ENCODE measurements at places on chromosomes 5 and 9.

- no peak for DNase-seq
Measured at GRCh38 chr5:28463728-28464127, 1425.3 kb upstream of the CDH9 start.

DNA sequence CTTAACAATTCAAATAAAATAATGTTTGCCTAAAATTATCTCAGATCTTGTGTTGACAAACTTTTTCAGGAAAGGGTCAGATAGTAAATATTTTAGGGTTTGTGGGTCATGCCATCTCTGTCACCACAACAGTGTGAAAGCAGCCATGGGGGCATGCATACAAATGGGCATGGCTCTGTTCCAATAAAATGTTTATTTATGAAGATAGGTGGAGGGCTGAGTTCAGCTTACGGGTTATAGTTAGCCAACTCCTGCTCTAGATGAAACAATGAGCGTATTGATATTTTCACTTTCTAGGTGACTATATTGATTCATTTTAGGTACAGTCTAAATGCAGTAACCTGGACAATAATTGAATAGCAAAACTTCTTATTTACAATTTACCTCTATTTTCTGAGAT, 533.8 kb upstream of the CLINT1 start:
- no peak for DNase-seq

DNA sequence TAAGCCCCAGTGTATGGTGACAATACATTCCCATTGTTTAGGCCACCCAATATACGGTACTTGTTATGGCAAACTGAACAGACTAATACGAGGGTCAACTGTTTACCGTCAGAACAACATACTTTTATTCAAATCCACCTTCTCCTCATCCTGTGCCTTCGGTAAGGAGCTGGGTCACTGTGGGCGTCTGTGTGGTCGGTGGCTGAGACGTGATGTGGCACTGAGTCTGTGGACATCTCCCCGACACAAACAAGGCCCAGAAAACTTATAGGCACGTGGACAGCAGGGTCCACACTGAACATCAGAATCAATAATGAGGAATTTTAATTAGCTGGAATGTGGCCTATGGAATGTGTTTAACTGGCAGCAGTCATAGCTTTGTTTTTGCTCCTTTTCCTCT, 154.3 kb upstream of the IRX2 start:
- DNase-seq, result no peak

- DNase-seq, result no peak
Measured at GRCh38 chr9:132026932-132027585, 52.6 kb downstream of the MED27 start.

DNA sequence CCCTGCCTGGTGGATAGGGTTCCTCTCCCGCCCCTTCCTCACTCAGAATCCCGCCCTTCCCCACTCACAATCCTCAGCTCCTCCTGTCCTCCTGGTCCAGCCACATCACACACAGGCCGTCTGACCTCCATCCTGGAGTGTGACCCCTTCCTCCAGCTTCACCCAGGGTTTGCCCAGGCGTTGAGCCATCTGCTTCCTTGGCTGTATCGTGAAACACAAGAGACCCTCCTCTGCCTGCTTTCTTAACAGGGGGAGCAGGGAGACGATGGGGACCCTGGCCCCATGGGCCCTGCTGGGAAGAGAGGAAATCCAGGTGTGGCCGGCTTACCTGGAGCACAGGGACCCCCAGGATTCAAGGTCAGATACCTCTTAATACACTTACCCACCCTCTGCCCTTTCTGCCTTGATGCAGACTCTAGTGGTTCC, 32.3 kb upstream of the ORM1 start:
- no peak for DNase-seq

- DNase-seq, result peak; percentile 97
Measured at GRCh38 chr5:176994460-176995121, 12.0 kb downstream of the UIMC1 start.

GRCh38 chr9:88388886-88389605, 802 bp downstream of the SPIN1 start:
- DNase-seq, result peak; percentile 72

DNA sequence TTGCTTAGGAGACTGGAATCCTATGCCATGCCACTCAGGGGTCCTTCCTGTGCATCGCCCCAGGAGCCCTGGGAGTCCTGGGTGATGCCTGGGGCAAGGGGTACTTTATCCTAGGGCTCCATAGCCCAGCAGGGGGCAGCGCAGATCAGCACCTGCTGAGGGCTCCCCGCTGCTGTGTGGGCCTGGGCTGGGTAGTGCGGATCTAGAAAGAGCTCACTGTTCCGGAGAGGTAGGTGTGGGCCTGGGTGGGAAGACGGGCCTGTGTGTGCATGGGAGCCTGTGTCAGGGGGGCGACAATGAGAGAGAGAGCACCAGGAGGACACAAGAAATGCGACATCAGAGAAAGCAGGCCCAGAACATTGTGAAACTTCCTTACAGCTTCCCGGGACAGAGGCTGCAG, 11.4 kb upstream of the DAB2IP start:
- DNase-seq, result peak; percentile 11

- DNase-seq, result no peak
Measured at GRCh38 chr9:35598866-35599590, 6.0 kb upstream of the TESK1 start.

DNA sequence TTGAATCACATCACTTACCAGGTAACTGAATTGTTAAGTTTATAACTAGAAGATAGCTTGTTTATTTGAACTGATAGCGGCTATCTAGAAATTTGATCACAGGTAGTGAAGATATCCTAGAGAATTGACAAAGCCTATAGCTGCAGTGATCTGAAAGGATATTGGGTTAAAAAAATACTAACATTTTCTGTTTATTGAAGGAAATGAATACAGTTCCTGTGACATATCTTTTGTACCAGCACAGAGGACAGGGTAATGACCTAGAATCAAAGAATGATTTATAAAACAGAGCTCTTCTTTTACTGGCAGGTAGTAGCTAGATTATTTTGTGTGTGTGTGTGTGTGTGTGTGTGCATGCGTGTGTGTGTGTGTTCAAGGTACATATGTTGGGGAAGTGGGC, 94.8 kb downstream of the RAB3C start:
- DNase-seq, result no peak

- DNase-seq, result peak; percentile 93
Measured at GRCh38 chr9:76595645-76596044, 136.7 kb downstream of the GCNT1 start.

DNA sequence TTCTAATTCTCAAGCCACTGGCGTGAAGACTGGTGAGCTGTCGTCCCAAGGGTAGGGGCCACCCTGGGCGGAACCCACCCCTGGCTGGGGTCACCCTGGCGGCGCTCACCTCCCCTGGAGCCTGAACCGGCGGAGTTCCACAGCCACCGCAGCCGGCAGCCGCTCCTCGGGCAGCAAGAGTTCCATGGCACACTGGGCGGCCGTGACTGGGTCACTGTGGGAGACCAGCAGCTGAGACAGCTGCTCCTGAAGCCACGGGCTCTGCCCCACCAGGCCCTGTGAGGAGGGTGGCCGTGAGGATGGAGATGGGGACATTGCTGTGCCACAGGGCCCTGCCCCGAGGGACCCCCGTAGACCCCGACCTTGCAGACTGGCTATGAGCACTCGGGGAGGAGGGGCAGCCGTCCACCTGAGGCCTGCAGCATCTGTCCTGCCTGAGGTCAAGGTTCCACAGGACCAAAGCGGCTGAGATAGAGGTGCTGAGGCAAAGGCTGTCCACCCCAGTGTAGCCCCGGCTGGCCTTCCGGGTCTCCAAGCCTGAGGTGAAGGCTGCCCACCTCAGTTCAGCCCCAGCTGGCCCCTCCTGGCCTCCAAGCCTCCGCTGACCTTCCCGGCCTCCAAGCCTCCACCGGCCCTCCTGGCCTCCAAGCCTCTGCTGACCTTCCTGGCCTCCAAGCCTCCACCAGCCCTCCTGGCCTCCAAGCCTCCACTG, 50.6 kb upstream of the NRARP start:
- no peak for DNase-seq

GRCh38 chr5:124872615-124873014, 126.2 kb upstream of the ZNF608 start:
- DNase-seq, result no peak

DNA sequence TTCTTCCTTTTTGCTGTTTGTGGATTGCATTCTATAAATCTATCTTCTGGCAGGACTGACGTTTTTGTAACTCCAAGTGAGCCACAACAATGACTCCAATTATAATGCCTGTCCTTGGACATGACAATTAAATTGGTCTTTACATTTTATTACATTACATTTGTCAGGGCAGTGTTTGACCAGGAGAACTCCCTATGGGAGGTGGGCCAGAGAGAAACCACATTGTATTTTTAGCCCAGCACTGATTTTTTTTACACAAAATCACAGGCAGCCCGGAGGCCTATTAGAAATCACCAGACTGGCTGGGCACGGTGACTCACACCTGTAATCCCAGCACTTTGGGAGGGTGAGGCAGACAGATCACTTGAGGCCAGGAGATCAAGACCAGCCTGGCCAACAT, 99.1 kb upstream of the SMC5 start:
- DNase-seq, result no peak

- peak; percentile 39 for DNase-seq
Measured at GRCh38 chr9:92506184-92506857, 24.0 kb upstream of the ASPN start.

DNA sequence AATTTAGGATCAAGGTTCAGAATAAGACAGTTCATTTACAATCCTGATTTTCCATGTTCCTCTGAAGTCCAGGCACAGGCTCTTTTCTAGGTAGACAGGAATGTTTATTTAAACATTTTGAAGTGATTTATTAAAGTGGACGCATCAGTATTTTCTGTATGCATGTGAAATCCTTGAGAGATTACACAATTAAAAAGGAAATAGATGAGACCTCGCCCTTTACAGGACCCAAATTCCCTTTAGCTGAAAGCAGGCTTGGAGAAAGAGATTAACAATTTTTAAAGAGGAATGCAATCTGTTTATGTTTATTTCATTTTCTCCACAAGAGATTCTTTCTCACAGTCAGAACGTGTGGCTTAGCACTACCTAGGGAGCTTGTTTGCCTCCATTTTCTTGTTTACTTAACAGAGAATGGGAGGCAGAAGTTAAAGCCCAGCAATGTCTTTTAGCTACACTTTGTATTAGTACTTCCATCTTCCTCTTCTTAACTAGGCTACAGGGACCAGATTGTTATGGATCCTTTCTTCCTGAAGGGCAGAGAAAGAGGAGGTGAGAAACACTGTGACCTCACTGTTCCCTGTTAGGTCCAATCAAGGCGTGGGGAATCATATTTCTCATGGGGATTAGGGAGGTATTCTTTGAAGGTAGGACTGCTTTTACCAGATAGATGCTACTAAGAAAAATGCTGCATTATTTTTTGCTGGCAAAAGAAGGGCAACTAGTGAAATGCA, 416.0 kb downstream of the SH3GL2 start:
- DNase-seq, result no peak

- no peak for DNase-seq
Measured at GRCh38 chr5:99453196-99453595, 524.4 kb upstream of the CHD1 start.

GRCh38 chr9:116907989-116908388, 220.9 kb downstream of the TRIM32 start:
- DNase-seq, result no peak

DNA sequence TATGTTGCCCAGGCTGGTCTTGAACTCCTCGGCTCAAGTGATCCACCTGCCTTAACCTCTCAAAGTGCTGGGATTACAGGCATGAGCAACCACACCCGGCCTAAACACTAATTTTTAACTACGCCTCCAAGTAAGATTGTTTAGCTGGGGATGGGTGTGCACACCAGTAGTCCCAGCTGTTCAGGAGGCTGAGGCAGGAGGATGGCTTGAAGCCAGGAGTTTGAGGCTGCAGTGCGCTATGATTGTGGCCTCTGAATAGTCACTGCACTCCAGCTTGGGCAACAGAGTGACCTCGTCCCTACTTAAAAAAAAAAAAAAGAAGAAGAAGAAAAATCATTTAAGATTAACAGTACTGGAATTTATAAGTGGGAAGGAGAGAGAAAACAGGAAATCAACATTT, 90.8 kb upstream of the NR5A1 start:
- DNase-seq, result no peak

GRCh38 chr9:82810915-82811314, 252.0 kb downstream of the RASEF start:
- DNase-seq, result no peak

DNA sequence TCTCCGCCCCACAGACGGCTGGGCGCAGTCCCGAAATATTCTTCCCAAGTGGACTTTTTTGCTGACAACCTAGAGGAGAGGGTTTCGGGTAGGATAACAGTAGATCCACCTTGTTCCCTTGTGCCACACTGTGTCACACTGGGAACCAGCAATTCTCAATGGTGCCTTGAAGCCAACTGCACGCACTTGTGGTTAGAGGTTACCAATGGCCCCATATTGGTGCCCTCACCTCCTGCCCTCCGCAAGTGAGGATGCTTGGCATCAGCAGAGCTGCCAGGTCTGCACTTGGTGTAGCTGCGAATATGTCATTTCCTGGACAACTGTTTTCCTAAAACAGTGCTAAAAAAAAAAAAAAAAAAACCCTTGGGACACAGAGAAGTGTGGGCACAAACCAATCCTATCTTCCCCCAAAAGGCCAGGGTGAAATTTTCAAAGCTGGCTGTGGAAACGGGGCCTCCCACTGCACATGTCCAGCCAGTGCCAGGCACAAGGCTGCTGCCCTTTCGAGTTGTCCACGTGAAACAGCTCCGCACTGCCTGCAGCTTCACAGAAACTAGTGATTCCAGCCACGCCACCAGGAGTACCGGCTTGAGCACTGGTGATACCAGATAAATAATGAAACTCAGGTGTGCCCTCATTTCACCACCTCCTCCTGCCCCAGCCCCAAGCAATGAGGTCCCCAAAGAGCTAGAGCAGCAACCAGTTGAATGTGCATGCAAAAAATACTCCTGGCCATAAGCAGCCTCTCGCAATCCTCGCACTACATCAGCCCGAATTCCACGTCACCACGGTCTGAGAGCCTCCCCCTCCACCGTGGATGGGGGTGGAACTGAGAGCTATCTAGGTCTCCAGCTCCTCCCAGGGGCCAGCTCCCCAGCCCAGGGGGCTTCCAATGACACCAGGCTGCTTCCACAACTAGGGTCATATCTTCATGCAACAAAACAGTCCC, 51.2 kb downstream of the USP20 start:
- peak; percentile 52 for DNase-seq

DNA sequence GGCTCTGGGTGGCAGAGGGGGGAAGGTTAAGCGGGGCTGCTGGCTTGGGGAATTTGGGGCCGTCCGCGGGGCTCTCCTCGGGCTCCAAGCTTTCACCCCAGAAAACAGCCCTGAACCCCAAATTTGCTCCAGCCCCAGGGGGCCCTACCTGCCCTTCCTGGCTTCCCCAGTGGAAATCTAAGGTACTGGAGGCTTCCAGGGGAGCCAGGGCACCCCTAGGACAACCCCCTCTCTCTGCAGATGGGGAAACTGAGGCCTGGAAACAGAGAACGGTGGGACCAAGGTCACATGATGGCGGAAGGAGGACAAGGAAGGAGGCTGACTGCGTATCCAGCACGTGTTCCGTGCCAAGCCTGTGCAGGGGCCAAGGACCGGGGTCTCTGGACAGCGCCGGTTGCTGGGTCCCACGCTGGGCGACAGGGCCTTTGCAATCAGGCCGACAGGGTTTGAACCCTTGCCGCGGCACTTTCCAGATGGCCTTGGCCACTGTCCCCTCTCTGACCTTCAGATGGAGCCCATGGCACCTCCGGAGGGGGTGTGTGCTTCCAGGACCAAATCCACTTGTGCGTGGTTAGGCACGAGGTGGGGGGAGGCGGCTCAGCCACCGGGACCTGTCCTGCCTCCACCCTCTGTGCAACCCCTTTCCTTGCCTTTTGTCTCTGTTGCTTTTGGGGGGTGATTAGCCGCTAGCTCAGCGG, 183.1 kb downstream of the C9orf50 start:
- DNase-seq, result no peak

GRCh38 chr9:116276651-116277121, 123.1 kb downstream of the PAPPA start:
- DNase-seq, result no peak
